Esophagus mucosa (tissue), 1 donor: ENCODE measurements at places on chromosomes 16 and 17. TPM values are rescaled to one million over a fixed set of nuclear protein-coding genes. Genes with fewer than 3 reads are reported as not detected.

The TBC1D26 gene
- not detected for total RNA-seq

GRCh38 chr17:82486231-82487094 is 27.9 kb downstream of the NARF start:
- ATAC-seq, result peak; percentile 77

The KRTAP4-5 gene
- not detected for total RNA-seq

The NRN1L gene
- total RNA-seq, result not detected

DNA sequence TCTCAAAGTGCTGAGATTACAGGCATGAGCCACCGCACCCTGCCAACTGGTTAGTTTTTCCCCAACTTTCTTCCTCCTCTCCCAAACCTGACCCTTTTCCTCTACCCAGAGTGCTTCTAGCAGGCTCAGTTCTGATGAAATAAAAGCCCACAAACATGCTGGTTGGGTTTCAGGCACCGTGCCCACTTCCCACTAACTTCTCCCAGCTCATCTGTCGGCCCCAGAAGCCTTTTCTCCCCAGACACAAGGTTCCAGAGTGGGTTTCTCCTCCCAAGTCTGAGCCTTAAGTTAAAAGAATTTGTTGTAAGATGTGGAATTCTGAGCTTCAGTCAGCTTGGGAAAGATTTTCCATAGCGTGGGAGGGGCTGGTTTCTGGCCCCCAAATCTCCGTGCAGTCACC is 11.5 kb upstream of the SCN4A start:
- ATAC-seq, result no peak

- ATAC-seq, result no peak
These were observed 18.9 kb downstream of the VASN start for GRCh38 chr16:4390266-4391260.

The CA7 gene
- not detected for total RNA-seq

- no peak for ATAC-seq
These were observed 18.1 kb downstream of the SPOP start for GRCh38 chr17:49659661-49660382.
